ENCODE measurements at places on chromosomes 12 and 14. TPM values are rescaled to one million over a fixed set of nuclear protein-coding genes. Genes with fewer than 3 reads are reported as not detected.
A peak's percentile ranks its signal among the peaks of the same experiment; 100 is the strongest.

DNA sequence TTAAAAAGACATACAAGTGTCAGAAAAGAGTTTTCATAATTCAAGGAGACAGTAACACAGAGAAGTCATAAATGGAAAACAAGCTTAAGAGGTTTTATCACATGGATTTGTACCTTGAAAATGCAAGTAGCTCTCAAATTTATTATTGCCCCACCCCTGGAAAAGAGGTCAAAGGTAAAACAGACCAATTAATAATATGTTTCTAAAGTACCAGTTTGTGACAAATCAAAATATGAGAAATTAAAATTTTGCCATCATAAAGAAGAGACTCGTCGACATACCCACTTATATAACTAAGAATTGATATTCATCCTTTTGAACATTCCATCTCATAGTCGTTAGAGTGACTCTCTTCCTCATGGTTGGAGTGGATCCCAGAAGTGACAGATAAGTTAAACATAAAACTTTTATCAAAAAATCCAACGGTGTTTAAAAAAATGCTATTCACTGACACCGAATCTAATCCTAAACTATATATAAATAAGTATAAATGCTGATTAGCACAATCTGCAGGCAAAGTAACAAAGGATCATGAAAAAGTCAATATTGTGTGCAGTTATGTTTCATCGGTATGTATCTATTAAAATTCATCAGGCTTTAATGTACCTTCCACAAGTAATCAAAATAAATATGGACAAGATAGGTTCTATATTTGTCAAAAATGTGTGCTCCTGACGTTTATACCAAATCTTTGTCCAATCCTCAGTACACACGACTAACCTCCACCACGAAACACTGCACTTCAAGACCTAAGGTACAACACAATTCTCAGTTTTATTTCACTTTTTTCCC is 2.3 kb downstream of the CORO1C start:
- DNase-seq = no peak
- H3K27me3 ChIP-seq = peaks cover under 1% of the 10 kb centered on the region
- H3K4me1 ChIP-seq = peaks cover 58% of the 10 kb centered on the region
- no peaks in the 10 kb centered on the region for H3K36me3 ChIP-seq
- H3K27ac ChIP-seq = no peak overlapping the region
- H3K4me3 ChIP-seq = no peak overlapping the region

IL23A gene
- total RNA-seq = 3.7 TPM

GRCh38 chr14:54702014-54702491 is 135.1 kb downstream of the SAMD4A start:
- peaks cover 18% of the 10 kb centered on the region for H3K27me3 ChIP-seq
- peaks cover 4% of the 10 kb centered on the region for H3K36me3 ChIP-seq
- no peak for DNase-seq
- H3K4me1 ChIP-seq = peaks cover 12% of the 10 kb centered on the region

DNA sequence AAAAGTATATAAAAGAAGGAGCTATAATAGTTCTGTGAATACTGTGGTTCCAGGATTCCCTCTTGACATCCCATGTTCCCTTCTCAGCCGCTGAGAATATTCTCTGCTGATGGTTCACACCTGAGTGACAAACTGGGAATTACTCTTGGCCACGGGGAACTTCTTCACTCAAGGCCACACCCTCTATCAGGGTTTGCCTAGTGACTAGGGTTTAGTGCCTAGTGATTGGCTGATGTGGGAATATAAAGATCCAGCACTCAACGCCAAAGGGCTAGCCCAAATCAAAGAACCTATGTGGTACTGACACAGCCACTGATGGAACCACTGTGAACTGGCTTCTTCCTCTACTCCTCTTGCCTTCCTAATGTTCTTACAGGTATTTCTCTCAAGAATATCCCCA is 248.4 kb downstream of the ASCL1 start:
- no peak for DNase-seq
- H3K36me3 ChIP-seq = no peaks in the 10 kb centered on the region
- no peaks in the 10 kb centered on the region for H3K4me1 ChIP-seq

FITM1 gene
- total RNA-seq = 2.1 TPM

- peaks cover 6% of the 10 kb centered on the region for H3K4me1 ChIP-seq
- no peak overlapping the region for H3K27ac ChIP-seq
- H3K4me3 ChIP-seq = no peak overlapping the region
- no peak for DNase-seq
- H3K36me3 ChIP-seq = no peaks in the 10 kb centered on the region
Observed at GRCh38 chr12:90024262-90024661, 315.6 kb upstream of the ATP2B1 start.

DNA sequence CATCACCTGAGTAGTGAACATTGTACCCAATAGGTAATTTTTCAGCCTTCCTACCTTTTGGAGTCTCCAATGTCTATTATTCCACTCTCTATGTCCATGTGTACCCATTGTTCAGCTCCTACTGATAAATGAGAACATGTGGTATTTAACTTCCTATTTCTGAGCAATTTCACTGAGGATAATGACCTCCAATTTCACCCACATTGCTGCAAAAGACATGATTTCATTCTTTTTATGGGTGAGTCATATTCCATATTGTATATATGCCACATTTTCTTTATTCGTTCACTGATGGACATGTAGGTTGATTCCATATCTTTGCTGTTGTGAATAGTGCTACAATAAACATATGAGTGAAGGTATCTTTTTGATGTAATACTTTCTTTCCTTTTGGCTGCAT is 16.4 kb upstream of the BTG1 start:
- no peak overlapping the region for H3K27ac ChIP-seq
- peaks cover 24% of the 10 kb centered on the region for H3K4me1 ChIP-seq
- H3K36me3 ChIP-seq = peaks cover 4% of the 10 kb centered on the region
- H3K27me3 ChIP-seq = no peaks in the 10 kb centered on the region

CELA1 gene
- not detected for total RNA-seq

- no peaks in the 10 kb centered on the region for H3K4me1 ChIP-seq
- no peak for DNase-seq
- no peak overlapping the region for H3K4me3 ChIP-seq
- H3K27me3 ChIP-seq = no peaks in the 10 kb centered on the region
- H3K36me3 ChIP-seq = no peaks in the 10 kb centered on the region
Observed at GRCh38 chr12:26010293-26010821, 51.9 kb downstream of the RASSF8 start.

GRCh38 chr12:15289192-15289591 is 33.1 kb upstream of the PTPRO start:
- H3K27me3 ChIP-seq = peaks cover 23% of the 10 kb centered on the region
- no peaks in the 10 kb centered on the region for H3K36me3 ChIP-seq
- H3K4me3 ChIP-seq = no peak overlapping the region

KLHL28 gene
- total RNA-seq = 13.9 TPM

GRCh38 chr12:40376533-40377267 is 151.9 kb downstream of the LRRK2 start:
- no peaks in the 10 kb centered on the region for H3K4me1 ChIP-seq
- no peaks in the 10 kb centered on the region for H3K36me3 ChIP-seq
- no peak overlapping the region for H3K4me3 ChIP-seq
- no peaks in the 10 kb centered on the region for H3K27me3 ChIP-seq
- no peak overlapping the region for H3K27ac ChIP-seq

- no peak for DNase-seq
- peaks cover 17% of the 10 kb centered on the region for H3K36me3 ChIP-seq
- H3K4me3 ChIP-seq = no peak overlapping the region
- H3K4me1 ChIP-seq = peaks cover 10% of the 10 kb centered on the region
- H3K27ac ChIP-seq = no peak overlapping the region
- no peaks in the 10 kb centered on the region for H3K27me3 ChIP-seq
Observed at GRCh38 chr14:52545584-52546317, 6.6 kb downstream of the TXNDC16 start.

DNA sequence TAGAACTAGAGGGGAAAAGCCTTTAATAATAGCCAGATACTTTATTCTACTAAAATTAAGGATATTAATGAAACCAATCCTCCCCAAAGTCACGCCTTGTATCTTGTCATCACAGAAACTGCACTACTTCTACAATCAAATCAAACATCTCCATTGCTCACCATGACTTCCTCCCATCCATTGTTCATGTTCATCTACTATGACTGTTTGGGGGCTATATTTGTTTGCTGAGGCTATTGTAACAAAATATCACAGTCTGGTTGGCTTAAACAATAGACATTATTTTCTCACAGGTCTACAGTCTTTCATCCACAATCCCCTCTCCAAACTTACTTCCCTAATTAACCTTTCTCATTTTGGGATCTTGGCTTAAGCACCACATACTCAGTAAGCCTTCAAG is 193.6 kb upstream of the FSCB start:
- H3K27me3 ChIP-seq = no peaks in the 10 kb centered on the region
- H3K27ac ChIP-seq = no peak overlapping the region
- no peaks in the 10 kb centered on the region for H3K4me1 ChIP-seq
- no peaks in the 10 kb centered on the region for H3K36me3 ChIP-seq
- DNase-seq = no peak
- H3K4me3 ChIP-seq = no peak overlapping the region

GRCh38 chr12:104516821-104517220 is 60.1 kb downstream of the CHST11 start:
- no peak overlapping the region for H3K4me3 ChIP-seq
- peaks cover 86% of the 10 kb centered on the region for H3K4me1 ChIP-seq
- peaks cover 47% of the 10 kb centered on the region for H3K36me3 ChIP-seq

DNA sequence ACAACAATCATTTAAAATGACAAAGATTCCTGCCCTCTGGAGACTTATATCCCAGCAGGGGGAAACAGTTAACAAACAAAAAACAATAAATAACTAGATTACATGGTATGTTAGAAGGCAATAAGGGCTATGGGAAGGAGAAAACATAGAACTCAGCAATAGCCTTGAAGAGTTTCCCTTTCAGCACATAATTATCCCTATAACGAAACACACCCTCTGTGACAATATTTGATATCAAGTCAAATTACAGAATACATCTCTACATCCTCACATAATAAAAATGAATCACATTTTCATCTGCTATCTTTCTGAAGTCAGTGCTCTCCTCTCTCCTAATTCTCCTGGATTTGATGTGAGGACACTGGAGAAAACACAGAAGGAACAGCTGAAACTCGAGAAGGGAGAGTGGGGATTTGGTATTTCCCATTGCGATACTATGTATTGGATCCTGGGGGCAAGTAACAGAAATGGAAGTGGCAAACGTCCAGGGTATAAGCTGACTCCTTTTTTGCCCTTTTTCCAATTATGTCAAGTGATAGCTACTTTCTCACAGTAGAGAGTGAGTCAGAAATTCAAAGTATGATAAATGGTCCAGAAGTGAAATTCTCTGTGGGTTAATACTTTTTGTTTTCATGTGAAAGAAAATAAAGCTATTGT is 9.7 kb upstream of the PTGER2 start:
- peaks cover 68% of the 10 kb centered on the region for H3K4me1 ChIP-seq
- no peak overlapping the region for H3K4me3 ChIP-seq
- H3K27me3 ChIP-seq = no peaks in the 10 kb centered on the region
- H3K36me3 ChIP-seq = peaks cover 62% of the 10 kb centered on the region

BCL2L2 gene
- total RNA-seq = 2.9 TPM

- no peak for DNase-seq
- H3K27me3 ChIP-seq = no peaks in the 10 kb centered on the region
- peaks cover 9% of the 10 kb centered on the region for H3K36me3 ChIP-seq
- H3K4me3 ChIP-seq = no peak overlapping the region
- H3K4me1 ChIP-seq = peaks cover 19% of the 10 kb centered on the region
Observed at GRCh38 chr12:100128512-100128908, 14.2 kb downstream of the BLTP3B start.

- H3K36me3 ChIP-seq = no peaks in the 10 kb centered on the region
- no peak overlapping the region for H3K4me3 ChIP-seq
- no peak for DNase-seq
- no peak overlapping the region for H3K27ac ChIP-seq
Observed at GRCh38 chr14:87230726-87231125, 762.3 kb downstream of the GALC start.

LIN7A gene
- not detected for total RNA-seq

GRCh38 chr14:100312877-100313400 is 6.7 kb upstream of the SLC25A29 start:
- peaks cover 6% of the 10 kb centered on the region for H3K4me1 ChIP-seq
- H3K27me3 ChIP-seq = peaks cover 22% of the 10 kb centered on the region
- H3K36me3 ChIP-seq = no peaks in the 10 kb centered on the region
- DNase-seq = no peak
- H3K27ac ChIP-seq = no peak overlapping the region

PRKD1 gene
- total RNA-seq = not detected

- H3K27me3 ChIP-seq = no peaks in the 10 kb centered on the region
- peaks cover 4% of the 10 kb centered on the region for H3K36me3 ChIP-seq
- peak overlapping the region; percentile 39 for H3K4me3 ChIP-seq
- H3K27ac ChIP-seq = peak overlapping the region; percentile 83
- H3K4me1 ChIP-seq = peaks cover 35% of the 10 kb centered on the region
Observed at GRCh38 chr12:15546102-15546701, 223.9 kb downstream of the PTPRO start.

DNA sequence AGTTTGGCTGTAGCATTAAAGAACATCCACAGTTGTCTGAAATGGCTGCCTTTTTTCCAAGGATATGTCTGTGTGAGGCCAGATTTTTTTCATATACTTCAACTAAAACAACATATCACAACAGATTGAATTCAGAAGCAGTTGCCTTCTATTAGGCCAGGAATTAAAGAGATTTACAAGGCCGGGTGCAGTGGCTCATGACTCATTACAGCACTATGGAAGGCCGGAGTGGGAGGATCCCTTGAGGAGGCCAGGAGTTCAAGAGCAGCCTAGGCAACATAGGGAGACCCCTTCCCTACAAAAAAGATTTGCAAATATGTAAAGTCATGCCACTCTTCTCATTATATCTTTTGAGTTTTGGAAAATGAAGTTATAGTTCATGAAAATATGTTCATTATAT is 108.6 kb downstream of the KTN1 start:
- H3K27me3 ChIP-seq = no peaks in the 10 kb centered on the region
- no peak overlapping the region for H3K27ac ChIP-seq
- H3K4me1 ChIP-seq = no peaks in the 10 kb centered on the region

COCH gene
- 2.3 TPM for total RNA-seq

GRCh38 chr12:52848661-52849255 is at the start of gene KRT78:
Gene KRT78, minus strand, starts transcription at chr12:52848994. Its CDS starts 64 bp downstream, at chr12:52848930.
- H3K4me3 ChIP-seq = no peak within 1 kb of the TSS
- no peaks in the 10 kb centered on the region for H3K4me1 ChIP-seq
- H3K27ac ChIP-seq = no peak within 1 kb of the TSS
- H3K36me3 ChIP-seq = no peaks in the 10 kb centered on the region
- no peak for DNase-seq

ESRRB gene
- 0.05 TPM for total RNA-seq

GRCh38 chr14:83395321-83395720 is 1861.7 kb upstream of the SEL1L start:
- H3K4me3 ChIP-seq = no peak overlapping the region
- H3K4me1 ChIP-seq = no peaks in the 10 kb centered on the region
- H3K27ac ChIP-seq = no peak overlapping the region
- no peaks in the 10 kb centered on the region for H3K27me3 ChIP-seq
- H3K36me3 ChIP-seq = no peaks in the 10 kb centered on the region
- DNase-seq = no peak

DNA sequence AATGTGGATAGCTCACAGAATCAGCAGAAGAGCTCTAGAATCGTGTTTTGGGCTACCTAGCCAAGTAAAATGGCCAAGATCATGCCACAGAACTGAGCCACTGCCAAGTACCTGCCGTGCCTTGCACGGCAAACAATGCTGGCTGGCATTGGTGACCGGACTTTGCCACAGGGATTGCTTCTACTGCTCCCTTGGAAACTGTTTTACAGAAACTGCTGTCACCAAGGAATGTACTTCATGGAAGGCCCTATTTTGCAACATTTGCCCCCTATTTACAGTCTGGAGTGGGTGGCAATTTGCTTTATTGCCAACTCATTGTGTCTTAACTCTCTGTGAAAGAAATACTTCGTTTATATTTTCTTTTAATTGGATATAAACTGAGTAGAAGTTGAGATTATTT is 49.0 kb downstream of the BORCS5 start:
- no peak overlapping the region for H3K27ac ChIP-seq
- peaks cover 42% of the 10 kb centered on the region for H3K36me3 ChIP-seq
- no peaks in the 10 kb centered on the region for H3K27me3 ChIP-seq
- H3K4me3 ChIP-seq = no peak overlapping the region

GRCh38 chr12:47896633-47897032 is 8.2 kb downstream of the VDR start:
- H3K4me1 ChIP-seq = peaks cover 92% of the 10 kb centered on the region
- no peak overlapping the region for H3K4me3 ChIP-seq
- H3K27ac ChIP-seq = peak overlapping the region; percentile 17
- H3K27me3 ChIP-seq = no peaks in the 10 kb centered on the region
- H3K36me3 ChIP-seq = peaks cover 47% of the 10 kb centered on the region
